ENCODE measurements at places on chromosomes 5 and 9.

DNA sequence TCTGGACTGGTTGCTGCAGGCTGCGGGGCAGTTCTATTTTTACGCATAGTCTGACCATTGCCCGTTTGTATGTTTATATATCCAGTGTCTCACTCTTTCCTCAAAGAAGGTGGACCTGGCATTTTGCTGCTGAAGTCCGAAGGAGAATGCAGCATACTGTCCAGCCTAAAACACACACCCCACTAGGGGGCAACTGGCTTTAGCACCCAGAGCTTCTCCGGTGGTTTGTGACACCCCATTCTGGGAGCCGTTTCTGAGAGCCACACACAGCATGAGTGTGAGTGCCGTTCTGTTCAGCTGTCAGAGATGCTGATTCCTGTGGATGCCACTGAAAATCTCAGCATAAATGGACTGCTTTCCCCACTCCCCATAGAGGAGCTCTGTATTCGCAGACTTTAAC is 290.5 kb upstream of the TAS2R1 start:
- DNase-seq: no peak

DNA sequence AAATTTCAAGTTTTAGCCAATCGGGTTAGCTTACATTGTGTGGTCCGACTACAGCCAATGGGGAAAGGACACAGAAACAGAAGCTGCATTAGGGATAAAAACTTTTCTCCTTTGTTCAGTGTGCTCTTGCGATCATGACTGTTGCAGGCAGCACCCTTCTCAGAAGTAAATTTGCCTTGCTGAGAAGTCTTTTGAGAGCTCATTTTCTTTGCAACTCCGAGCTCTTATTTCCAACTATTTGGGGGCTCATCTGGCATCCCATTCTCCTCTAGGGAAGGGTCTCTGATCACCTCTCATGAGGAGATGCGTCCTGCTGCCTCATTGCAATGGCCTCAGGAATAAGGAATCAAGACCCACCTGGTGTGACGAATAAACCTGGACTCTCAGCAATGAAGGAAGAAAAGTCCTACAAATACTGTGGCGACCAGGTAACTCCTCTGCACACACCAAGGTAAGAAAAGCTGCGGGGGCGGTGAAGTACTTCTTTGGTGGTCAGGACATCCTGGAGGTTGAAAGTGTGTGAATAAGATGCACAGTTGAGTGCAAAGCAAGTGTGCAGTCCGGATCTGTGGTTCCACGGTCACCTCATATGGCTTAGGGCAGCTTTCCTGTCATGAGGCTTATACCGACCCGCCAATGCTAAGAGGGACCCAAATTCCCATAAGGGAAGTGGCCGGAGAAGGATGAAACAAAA is 20.4 kb downstream of the CNOT8 start:
- no peak for DNase-seq

DNA sequence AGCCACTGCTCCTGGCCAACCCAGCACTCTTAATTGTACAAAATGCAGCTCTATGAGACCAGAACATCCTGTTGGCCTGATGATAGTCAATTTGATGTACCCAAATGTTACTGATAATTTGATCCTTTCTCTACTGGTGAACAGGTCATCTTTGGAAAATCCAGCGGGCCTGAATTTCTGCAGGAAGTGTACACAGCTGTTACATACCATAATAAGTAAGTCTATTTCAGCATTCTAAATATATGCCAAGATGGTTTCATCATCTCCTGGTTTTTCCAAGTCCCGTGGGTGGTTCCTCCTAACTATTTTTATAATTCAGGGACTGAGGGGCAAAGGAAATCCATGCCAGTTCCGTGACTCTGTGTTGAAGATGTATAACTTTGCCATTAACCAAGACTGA is 155.4 kb downstream of the DOCK8 start:
- no peak for DNase-seq

- DNase-seq: no peak
These were observed 186.3 kb upstream of the ADCY2 start for GRCh38 chr5:7209658-7210057.

Data from C1 segment of cervical spinal cord (tissue), 14 donors.